ENCODE measurements at places on chromosomes 1 and 21. TPM values are rescaled to one million over a fixed set of nuclear protein-coding genes. Genes with fewer than 3 reads are reported as not detected.

GBP6 gene
- not detected for total RNA-seq

IGSF9 gene
- total RNA-seq = 11.3 TPM

OR2T11 gene
- not detected for total RNA-seq

COA7 gene
- 69.1 TPM for total RNA-seq

S100A12 gene
- not detected for total RNA-seq

PINK1 gene
- total RNA-seq = 17.0 TPM

CIART gene
- total RNA-seq = 15.6 TPM

- DNase-seq = no peak
These were observed 210.4 kb downstream of the HIVEP3 start for GRCh38 chr1:41708332-41708731.

DNA sequence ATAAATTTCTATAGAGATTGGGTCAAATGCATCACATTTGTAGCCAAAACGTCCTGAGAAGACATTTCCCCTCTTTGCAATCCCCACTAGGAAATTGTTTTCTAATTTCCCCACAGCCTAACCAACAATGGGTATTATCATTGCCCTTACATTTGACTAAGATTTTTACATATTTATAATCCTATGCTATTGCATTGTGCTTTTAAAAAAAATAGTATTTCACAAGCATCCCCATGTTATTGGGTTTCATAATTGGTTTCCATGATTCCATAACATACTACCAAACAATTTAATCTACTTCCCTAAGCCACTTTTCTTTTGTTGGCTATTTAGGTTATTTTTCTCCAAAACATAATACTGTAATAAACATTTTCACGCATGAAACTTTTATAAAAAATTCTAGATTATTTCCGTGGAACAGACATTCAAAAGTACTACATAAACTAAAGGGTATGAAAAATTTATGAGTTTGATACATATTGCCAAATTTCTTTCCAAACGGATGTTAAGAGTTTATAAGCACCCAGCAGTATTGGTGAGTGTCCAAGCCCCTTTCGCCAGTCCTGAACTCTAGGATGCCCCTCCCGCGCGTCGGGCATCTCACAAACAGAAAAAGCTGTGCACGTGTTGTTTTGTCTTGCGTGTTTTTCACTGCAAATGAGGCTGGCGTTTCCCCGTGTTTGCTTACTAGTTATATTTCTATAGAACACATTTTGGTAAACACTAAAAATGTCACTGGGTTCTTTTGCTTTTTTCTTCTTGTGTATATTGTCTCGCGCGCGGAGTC lies 2.0 kb upstream of the LHX4 start:
- no peak for DNase-seq

DNA sequence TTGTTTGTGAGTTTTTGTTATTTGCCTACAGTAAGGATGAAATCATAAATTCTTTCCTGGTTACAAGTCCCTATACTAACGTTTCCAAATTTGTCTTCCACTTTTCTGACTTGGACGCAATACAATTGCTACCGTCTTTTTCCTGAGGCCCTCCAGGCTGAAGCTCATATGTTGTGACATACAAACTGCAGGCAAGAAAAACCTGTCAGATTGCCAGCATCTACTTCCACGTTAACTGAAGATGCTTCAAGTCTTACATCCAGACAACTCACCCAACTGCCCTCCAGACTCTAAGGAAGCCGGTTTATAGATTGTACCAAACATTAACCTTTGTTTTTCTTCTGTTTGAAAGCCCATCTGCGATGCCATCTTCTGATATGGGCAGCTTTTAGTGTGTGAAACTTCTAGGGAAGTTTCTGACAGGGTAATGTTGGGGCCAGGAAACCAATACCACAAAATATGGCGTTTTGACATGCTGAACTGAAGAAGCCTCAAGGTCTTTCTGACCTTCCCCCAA lies 21.4 kb upstream of the RNF11 start:
- no peak for DNase-seq

DNA sequence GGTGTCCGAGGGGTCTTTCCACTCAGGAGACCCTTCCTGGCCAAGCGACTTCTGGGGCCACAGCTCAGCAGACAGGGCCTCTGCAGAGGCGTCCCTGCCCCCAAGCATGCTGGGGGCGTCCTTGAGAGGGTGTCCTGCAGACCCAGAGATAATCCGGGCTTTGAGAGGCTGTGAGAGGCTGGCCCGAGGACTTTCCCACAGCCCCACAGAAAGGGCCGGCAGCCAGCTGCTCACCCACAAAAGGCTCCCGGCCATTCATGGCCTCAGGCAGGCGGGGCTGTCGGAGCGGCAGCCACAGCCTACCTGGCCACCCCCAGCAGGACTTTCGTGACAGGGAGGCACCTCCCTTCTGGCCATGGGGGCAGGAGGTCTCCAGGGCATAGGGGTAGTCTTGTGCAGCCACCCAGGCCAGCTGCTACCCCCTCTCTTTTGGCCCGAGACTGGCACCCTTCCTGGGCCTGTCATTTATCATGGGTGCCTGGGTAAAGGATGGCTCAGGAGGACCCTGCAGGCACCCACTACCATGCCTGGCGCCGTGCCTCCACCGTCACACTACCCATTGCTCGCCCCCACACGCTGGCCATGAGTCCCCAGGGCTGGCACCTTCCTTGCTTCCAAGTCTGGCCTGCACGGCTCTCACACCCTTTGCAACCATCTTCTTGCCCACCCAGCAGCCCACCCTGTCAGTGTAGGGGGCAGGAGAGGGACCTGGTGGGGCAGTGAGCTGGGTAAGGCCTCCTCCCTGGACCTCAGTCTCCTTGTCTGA lies 11.1 kb upstream of the TNFRSF14 start:
- no peak for DNase-seq

DNA sequence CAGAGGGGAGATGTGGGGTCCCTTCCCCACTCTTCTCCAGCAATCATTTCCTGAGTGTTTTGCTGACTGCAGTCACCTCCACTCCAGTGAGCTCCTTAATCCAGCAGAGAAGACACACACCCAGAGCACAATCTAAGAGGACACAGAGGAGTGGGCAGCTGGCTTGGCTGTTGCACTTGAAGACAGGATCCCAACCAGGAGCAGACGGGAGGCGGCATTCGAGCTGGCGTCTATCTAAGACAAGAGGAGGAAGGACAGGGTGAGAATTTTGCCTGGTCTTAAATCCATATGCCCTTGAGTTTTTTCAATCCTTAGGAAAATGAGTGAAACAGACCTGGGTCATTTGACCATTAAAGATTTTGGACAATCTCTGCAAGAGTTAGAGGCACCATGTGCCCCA lies 56.1 kb upstream of the SIM2 start:
- DNase-seq = no peak

DNA sequence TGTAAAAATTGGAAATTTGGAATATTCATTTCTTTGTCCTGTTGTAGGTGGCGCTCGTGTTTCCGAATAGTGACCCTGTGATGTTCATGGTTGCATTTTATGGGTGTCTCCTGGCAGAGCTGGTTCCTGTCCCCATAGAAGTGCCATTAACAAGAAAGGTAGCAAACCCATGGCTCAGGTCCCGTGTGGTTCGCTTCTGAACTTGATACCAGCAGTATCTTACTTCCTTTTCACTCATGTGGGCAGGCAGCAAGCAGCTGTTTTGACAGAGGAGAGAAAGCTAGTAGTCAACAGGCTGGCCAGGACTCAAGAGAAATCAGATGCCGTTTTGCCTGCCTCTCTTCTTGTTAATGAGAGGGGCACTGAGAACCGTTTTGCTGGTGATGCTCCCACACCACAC lies 72.8 kb downstream of the S100B start:
- no peak for DNase-seq

DNA sequence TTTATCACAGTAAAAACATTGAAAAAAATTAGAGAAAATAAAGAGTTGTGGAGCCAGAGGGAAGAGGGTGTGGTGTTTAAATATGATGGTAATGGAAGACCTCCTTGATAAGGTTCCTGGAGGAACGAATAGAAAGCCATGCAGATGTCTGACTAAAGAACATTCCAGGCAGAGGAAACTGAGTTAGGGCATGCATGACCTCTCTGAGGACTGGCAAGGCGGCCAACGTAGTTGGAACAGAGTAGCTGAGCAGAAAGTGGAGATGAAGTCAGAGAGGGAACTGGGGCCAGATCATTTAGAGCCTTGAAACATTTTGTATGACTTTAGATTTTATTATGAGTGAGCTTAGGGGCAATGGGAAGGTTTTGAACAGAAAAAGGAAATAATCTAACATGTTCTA lies 377.5 kb downstream of the HLX start:
- DNase-seq = no peak

DNA sequence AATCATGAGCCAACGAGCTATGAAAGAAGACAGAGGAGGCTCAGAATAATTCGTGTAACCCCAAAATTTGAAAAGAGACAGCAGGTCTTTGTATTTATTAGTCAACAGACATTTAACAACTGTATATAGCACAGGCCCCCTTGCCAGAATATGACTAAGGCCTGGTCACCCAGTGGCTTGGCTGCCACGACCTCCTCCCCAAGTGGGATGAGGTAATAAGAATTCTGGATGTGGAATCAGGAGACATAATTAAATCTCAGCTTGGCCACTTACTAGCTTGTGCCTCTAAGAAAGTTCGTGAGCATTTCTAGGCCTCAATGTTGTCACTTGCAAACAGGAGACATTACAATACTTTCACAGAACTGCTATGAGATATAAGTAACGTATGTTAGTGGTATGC lies 134.2 kb upstream of the TNFSF4 start:
- DNase-seq = no peak

GRCh38 chr21:34874684-34875513 lies 174.2 kb downstream of the RUNX1 start:
- no peak for DNase-seq

GRCh38 chr1:172662464-172663109 lies 3.7 kb downstream of the FASLG start:
- no peak for DNase-seq

DNA sequence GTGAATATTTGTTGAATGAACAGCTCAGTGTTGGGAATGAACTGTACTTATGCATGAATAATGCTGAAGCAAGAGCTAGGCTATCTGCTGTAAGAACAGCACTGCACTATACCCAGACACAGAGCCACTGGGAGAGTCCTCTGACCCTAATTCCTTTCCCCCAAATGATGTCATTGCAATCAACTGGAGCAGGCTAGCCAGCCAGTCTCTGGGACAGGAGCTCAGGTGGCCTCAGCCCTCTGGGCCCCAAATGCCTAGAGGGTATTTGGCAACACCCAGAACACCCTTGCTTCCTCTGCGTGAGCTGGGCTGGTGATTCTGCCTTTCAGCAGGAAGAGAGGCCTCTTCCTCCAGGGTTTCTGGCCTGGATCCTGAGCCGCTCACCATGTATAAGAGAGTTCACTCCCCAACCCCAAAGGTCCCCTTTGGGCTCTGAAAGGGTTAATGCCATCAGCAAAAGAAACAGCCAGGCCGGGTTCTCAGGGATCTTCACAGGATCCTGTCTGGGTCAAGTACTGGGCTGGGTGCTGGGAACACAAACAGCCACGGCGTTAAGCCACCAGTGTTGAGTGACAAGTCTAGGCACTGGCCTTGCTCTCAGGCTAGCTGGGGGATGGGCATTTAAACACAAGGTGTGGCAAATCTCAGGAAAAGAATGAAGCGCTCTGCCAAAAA lies 3.7 kb upstream of the PADI4 start:
- DNase-seq = no peak

GRCh38 chr1:25700144-25700523 lies 83.5 kb downstream of the MAN1C1 start:
- DNase-seq = no peak

- DNase-seq = no peak
These were observed 140.3 kb downstream of the SLC30A10 start for GRCh38 chr1:219788091-219788490.
